Activated CD4-positive, alpha-beta T cell treated with anti-CD3 and anti-CD28 coated beads, Interleukin-2, amount 50 U/mL, for 24 hours (primary cell): ENCODE measurements at places on chromosomes 5 and 9.

- no peak for DNase-seq
These were observed 111.9 kb upstream of the SLIT3 start for GRCh38 chr5:169412831-169413230.

DNA sequence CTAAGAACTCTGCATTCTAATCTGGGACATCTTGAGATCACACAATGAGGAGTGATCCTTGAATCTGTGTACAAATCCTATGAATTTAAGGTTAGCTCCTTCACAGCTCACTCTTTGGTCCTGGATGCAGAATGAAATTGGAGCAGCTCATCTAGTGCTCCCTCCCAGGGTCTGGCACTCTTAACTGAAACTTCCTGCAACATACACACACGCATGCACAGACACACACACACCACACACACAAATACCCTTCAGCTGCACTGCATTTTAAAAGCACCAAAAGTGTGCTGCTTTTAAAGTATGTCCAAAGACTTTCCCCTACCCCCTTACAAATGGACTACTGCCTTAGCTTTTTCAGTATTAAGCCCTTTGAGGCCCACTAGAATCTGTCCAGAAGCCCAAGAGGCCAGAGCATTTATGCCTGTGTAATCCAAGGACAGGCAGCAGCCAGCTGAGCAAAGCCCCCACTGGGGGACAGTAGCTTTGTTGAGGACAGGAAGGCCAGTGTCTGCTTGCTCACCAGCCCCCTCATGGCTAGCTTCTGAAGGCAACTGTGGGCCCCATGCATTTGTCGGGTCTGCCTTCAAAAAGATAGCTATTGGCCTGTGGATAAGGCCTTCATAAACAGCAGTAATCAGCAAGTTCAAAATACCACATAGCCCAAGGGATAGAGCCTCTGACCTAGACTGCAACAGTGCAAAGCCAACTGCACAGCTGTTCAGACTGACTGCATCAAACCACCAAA lies 43.6 kb downstream of the CDO1 start:
- no peak for DNase-seq

GRCh38 chr9:93133681-93134014 lies 403 bp downstream of the NINJ1 start:
- DNase-seq, result no peak

DNA sequence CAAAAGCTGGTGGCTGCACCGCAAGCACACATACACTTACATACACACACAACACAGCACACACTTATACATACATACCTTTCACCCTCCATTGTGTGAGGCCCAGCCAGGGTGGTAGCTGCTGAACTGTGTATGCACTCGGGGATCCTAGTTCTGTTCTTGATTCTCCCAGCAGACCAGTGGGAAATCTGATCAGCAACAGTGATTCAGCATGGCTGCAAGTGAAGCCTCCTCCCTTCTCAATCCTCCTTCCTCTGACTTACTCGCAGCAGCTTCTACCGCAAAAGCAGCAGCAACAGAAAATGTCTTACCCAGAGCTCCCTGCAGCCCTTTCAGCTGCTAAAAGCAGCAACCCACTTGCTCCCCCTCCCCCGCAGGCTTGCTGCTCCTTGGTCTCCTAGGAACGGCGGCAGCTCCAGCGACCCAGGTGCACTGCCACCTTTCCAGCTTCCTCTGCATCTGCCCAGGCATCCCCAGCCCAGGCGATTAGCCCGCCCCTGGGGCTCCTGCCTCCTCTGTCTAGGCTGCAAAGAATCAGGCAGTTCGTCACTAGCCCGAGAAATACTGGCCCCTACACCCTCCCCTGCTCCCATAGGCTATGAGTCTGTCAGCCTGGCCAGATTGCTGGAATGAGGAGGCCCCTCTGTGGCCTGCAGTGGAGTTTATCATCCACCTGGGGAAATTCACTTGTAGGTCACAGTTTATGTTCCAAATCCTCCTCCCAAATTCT lies at the start of gene KLHL3:
Gene KLHL3 (minus strand): TSS at position 535 of the 730 bp plus-strand sequence. CDS start 443 bp downstream, at position 92.
- DNase-seq, result no peak

GRCh38 chr5:154242442-154242841 lies 51.9 kb downstream of the GALNT10 start:
- DNase-seq, result no peak

DNA sequence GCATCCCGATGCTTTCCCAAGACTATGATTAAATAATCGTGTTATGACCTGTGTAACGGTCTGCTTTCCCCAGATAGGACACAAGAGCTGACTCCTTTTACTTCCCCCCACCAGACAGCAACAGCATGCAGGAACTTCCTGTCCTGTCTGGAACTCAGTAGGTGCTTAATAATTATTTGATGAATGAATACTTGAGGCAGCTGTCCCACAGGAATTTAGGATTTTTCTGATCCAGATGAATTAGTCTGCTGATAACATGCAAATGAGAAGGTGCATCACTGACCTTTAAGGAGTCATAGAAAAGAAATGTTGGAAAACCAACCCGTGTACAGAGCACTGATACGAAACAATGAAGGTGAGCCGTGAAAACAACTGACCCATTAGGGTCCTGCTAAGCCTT lies 12.2 kb downstream of the RNF130 start:
- DNase-seq, result no peak

- DNase-seq, result no peak
These were observed 126.7 kb downstream of the RASGRF2 start for GRCh38 chr5:81086881-81087281.

DNA sequence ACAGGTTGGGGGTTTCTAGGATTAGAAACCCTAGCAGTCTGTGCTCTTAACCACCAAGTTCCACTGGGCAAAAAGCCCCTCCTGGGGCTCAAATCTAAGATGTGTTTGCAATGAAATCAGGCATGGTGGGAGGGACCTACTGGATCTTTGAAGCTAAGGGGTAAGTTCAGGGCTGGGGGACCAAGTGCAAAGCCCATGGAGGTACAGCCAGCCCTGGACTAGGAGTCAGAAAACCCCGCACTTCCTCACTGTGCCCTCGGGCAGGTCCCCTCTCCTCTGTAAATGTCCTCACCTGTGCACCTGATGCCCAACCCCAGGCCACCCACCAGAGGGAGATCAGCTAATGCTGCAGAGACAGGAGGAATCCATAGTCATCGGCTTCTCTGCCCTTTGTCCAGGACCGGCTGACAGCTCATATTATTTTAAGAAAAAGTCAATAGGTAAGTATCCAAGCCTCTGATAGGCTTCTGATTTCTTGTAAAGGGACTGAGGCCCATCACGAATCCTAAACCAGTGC lies 138.3 kb downstream of the PAX5 start:
- no peak for DNase-seq

DNA sequence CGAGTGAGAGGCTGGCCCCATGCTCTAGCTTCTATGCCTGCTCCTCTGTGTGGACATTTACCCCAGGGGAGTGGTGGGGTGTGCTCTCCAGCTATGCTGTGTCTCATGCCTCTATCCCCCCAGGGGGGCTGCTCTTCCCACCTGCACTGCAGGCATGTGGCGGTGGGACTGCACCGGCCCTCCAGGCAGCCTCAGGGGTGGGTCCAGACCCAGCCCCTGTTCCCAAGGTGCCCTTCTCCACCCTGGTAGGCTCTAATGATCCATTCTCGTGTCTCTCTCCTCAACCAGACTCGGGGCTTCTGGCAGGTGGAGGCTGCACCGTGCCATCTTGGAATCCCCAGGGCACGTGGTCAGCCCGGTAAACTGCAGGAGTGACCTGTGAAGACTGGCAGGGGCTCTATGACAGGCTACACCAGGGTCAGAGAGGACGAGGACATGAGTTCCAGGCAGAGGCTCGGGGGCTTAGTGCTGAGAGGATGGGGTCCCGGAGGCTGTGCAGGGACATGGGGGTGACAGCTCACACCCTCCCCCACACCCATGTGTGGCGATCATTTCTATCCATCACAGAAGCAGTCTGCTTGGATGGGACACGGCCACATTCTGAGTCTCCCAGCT lies 22.7 kb upstream of the COL5A1 start:
- no peak for DNase-seq

GRCh38 chr5:45060724-45061123 lies 252.0 kb downstream of the MRPS30 start:
- no peak for DNase-seq

GRCh38 chr9:110332766-110333165 lies 4.9 kb downstream of the TXNDC8 start:
- no peak for DNase-seq

DNA sequence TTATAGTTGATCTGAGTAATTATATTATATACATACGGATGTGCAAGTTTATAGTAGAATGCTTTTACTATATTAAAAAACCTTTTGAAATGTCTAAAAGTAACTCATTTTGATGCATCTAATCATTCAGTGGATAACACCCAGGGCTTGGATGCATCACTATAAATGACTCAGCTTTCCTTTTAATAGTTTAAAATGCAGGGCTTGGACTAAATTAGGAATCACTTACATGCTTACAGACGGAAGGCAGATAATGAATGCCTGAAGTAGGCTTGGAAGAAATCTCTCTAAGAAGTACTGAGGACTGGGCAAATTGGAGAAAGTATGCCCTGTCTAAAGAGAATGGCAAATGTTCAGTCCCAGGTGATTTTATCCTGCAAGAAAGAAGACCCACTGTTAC lies 362.5 kb upstream of the CCNH start:
- no peak for DNase-seq
